ENCODE measurements at places on chromosomes 2 and 18.

DNA sequence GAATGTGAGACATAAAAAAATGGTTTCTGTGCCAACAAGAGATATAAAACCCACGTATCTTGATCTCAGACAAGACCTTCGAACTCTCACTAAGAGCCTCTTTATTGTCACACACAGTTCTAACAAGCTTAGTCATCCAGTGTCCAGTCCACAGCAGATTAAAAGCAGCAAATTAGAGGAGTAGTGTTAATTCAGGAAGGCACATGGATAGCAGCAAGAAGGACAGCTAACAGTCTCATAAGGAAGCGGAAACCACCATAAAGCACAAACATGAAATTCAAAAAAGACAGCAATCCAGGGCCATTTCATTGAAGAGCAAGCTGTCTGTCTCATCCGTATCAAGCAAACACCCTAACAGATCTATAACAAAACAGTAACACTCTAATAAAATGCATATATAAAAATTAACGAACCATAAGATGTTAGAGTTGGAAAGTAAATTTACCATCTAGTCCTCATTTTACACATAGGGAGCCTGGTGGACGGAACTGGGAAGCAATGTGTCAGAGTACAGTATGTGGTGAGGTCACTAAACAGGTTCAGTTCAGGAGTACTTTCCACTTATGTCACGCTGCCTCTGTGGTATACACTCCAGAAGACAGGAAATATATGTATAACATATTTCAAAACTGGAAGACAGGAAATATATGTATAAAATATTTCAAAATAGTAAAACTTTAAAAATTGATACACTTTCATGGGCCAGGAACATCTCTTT is 18.3 kb downstream of the AAK1 start:
- DNase-seq, result no peak

DNA sequence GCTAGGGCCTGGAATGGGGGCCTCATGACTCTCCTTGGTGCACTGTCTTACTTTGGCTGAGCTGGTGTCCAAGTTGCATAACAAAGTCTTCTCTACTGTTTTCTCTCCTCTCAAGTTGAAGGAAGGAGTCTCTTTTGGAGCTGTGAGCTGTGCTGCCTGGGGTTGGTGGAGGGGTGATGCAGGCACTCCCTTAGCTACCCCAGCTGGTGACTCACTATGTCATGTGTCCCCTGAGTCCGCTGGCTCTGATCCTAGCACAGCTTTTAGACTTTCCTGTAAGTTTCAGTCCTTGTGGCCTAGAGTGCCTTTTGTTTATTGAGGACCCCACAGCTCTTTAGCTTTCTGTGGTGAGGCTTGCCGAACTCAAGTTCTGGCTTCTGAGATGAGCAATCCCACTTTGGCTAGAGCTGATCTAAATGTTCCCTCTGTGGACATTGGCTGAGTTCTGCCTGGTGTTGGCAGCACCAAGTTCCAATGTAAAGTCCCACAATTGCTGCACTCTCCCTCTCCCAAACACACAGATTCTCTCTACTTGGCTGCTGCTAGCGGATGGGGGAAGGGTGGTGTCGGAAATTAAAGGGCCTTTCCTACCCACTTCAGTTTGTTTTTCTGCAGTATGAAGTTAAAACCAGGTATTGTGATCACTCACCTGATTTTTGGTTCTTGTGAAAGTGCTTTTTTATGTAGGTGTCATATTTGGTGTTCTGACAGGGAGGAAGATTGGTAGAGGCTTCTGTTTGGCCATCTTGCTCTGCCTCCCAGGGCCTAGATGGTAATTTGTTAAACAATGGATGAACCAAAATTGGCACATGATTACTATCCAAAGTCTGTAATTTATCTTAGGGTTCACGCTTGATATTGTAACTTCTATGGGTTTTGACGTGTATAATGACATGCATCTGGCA is 83.2 kb downstream of the COMMD1 start:
- no peak for DNase-seq

- no peak for DNase-seq
Observed at GRCh38 chr2:230694241-230694640, 18.4 kb upstream of the CAB39 start.

DNA sequence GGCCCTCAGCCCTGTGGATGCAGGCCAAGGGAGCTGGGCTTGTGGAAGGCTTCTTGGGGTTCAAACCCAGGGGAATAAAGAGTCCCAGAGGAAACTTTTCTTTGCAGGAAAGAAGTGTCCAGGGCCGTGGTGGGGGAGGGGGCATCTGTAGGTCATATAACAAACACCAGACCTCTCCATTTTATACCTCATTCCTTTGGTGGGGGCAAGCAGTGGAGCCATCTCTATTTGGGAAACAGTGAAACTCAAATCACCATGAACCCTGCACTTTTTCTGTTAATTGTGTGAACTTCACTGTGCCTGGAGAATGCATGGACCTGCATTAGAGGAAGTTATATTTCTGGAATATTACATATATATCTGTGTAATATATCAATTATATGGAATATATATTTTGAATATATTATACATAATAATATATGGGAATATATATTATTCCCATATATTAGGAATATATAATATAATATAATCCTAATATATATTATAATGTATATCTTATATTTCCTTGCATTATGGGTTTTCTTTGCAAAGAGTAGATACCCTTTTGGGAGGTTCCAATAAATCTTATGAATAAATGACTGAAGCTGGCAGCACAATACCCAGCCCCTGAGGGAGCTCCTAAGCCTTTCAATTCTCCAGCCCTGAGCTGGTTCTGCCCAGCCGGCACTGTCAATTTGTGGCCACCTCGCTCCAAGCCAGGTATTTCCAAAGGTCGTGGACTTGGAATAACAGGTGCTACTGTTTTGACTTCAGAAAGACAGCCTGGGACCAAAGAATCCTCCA is 97.7 kb upstream of the PKDCC start:
- DNase-seq, result no peak

- no peak for DNase-seq
Observed at GRCh38 chr2:88345842-88346241, 106.7 kb downstream of the FOXI3 start.

DNA sequence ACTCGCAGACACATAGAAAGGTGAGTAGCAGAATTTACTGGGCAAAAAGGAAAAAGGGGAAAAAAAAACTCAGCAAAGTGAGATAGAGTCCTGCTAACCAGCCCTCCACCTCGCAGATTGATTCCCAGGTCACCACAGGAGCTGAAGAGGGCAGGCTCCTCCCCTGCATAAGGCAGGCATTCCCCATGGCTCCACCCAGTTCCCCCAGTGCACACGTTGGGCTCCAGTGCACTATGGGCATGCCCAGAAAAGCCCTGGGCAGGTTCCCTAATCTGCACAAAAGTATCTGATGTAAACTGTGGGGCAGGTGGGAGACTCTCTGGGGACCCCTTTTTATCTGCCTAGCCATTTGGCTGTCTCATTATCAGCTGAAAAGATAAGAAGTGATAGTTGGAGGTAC is 461.2 kb upstream of the TMEFF2 start:
- DNase-seq, result no peak

DNA sequence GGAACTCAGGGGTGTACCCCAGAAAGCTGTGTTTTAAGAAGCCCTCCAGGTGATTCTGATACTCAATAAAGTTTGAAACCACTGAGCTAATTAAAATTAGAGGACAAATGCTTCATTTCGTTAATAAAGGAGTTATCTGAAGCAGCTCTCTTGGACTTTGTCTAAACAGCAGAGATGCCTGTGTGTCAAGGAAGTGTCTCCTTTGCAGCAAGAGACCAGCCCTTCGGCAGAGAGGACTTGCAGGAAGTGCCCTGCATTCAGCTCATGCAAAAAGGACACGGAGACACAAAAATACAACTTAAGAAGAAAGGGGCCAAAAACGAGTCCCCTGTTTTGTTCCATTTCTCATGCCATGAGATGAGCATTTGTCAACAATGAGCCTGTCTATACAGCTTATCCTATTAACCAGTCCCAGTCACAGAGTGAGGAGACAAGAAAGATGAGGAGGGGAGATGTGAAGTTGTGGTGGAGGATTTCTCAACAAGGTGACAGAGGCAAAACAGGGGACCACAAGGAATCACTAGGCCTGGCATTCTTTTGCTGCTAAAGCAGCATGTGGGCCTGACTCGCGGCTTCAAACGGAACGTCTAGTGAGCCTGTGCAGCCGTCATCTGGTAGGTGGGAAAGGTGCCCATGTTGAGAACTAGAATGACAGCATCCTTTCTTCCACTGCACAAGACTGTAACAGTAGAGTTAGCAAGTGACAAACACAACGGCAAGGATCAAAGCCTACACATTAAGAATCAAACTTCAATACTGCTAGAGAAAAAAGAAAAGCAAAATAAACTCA is 152.3 kb downstream of the ANTXR1 start:
- DNase-seq, result no peak

- DNase-seq, result no peak
Observed at GRCh38 chr18:28735731-28736130, 558.8 kb upstream of the CDH2 start.

DNA sequence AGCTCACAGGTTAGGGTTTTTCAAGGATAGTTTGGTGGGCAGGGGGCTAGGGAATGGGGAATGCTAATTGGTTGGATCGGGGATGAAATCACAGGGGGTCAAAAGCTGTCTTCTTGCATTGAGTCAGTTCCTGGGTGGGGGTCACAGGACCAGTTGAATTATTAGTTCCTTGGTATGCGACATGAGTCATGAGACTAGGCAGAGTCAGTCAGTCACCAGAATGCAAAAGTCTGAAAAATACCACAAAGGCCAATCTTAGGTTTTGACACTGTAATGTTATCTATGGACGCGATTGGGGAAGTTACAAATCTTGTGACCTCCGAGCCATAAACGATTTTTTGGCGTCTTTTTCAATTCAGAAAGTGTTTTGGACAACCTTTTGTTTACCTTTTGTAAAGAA is 101.2 kb downstream of the ZNF519 start:
- no peak for DNase-seq

- no peak for DNase-seq
Observed at GRCh38 chr2:197386242-197386641, 48.6 kb downstream of the SF3B1 start.

GRCh38 chr2:140586379-140586778 is 1544.4 kb downstream of the LRP1B start:
- no peak for DNase-seq

- no peak for DNase-seq
Observed at GRCh38 chr2:160028431-160029269, 33.8 kb downstream of the PLA2R1 start.

- no peak for DNase-seq
Observed at GRCh38 chr2:228927028-228928010, 343.8 kb downstream of the PID1 start.

DNA sequence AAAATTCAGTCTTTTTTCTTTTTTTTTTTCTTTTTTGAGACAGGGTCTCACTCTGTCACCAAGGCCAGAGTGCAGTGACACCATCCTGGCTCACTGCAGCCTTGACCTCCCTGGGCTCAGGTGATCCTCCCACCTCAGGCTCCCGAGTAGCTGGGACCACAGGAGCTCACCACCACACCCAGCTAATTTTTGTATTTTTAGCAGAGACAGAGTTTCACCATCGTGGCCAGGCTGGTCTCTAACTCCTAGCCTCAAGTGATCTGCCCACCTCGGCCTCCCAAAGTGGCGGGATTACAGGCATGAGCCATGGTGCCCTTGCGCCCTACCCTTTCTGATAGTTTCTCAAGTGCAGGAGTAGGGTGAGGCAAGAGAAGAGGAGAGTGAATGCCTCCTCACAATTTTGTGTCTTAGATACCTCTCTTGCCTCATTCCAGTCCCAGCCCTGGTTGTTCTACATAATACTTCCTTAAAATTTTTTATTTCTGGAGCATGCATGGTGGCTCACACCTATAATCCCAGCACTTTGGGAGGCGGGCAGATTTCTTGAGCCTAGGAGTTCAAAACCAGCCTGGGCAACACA is 68.2 kb upstream of the CAB39 start:
- DNase-seq, result no peak

DNA sequence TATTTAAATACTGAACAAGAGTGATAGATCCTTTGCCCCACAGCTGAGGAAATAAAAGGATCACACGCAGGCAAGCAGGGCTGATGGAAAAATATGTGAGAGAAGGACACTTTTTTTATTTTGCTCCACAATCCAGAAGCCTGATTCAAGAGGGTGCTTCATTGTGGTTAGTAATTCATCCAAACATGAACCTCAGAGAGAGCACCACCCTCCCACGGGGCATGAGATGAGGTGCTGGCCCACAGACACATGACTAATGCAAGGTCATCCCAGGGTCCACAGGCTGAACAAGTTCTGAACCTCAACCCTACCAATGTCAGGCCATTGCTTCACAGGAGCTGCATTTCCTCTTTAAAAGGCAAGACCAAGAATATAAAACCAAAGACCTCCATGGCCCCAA is 239.6 kb downstream of the MREG start:
- no peak for DNase-seq
